ENCODE measurements at places on chromosomes 5 and 9.

DNA sequence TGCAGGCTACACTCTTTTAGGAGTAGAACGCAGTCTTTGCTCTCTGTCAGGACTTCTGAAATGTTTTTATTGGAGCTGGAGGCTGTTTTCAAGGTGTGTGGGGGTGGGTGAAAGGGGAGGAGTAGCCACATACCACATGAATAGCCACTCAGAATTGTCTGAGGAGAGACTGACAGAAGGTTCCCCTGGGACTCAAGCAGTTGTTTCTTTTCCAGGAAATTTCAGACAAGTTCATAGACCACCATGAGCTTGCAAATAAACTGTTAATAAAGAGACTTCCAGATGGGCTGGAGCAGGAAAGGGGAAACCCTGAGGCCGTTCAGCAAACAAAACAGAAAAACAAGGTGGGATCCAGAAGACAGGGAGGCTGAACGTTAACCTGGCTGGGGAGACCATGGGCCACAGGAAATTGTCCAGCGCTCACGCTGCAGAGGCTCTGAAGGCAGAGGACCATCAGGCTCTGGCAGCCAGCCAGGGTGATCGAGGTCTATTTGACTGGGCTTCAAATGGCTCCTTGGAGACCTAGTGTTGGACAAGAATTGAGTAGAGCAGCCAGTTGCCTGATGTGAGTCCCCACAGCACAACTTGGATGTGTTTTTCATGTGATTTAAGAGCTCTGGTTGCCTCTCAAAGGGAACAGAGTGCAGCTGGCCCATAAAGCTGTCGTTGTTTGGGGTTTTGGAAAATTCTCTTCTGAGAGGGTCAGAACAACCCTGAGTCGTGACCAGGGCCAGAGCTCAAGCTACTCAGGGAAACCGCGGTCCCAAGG lies 159.2 kb upstream of the RAI14 start:
- no peak for DNase-seq

DNA sequence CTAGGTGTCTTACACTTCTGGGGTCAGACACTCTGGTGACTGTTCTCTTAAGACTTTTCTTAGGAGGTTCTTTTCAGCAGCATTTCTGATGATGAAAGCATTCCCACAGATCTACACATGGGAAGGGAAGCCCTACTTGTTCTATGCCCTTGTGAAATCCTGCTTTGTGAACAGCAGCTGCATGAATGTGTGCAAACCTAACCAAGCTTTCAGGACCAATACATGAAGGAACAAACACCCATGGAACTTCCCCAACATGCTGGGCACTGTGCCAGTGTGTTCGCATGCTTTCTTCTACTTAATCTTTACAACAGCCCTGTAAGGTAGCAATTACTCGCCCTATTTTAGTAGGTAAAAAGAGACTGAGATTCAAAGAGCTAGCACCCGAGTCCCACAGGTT lies 439.9 kb upstream of the KLF4 start:
- DNase-seq = no peak

DNA sequence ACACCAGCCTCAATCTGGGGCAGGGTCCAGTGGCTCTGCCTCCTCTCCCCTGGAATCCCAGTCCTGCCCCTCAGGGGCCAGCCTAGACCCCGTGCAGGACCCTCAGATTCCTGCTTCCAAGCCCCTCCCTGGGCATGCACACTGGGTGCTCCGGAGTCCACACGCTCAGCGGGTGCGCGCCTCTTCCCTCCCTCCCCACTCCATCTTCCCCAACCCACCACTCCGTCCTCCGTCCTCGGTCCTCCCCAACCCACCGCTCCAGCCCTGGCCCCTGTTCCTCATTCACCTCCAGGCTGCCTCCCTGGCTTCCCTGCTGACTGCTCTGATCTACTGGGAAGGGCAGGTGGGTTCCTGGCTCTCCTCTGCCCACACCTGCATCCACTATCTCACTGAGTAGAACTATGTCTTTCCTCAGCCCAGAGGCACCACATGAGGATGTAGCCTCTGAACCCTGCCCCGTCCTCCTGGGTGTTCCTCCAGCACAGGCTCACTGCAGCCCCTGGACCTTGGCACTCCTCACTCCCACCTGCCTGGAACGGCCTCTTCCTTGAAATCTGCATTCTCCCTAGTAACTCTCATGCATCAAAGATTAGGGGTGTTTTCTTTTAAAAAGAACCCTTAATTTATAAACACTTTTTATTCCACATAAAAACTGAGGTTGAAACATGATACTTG lies 92.8 kb downstream of the CAMSAP1 start:
- no peak for DNase-seq

GRCh38 chr5:54942064-54942778 lies 43.2 kb downstream of the ESM1 start:
- no peak for DNase-seq

DNA sequence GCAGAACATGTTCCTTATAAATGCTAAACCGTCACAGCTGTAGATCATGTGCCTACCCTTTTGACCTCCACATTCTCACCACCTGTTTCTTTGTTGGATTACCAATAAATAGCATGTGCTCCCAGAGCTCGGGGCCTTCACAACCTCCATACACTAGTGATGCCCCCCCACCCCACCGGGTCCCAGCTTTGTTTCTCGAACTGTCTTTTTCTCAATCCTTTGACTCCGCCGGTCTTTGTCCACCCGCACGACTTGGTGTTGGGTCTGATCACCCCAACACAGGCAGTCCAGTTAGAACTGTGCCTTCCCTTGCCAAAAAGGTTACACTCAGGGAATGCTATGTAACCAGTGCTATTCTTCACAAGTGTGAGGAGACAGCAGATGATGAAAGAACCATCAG lies 485.9 kb upstream of the C9orf72 start:
- DNase-seq = no peak

DNA sequence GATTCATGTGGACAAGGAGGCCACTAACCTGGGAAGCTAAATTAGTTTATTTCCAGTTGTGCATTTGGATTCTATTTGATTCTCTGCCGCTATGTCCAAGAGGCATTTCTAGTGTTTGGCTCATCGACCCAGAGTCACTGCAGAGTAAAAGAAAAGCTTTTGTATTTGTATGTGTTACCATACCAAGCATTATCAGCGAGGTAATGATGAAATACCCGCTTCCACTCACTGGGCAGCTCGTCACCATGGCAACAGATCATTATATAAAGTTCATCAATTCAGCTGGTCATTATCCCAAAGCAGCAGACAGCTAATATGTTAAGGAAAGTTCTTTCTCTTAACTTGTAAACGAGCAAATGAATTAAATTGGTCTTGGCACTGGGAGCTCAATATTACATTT lies 380.3 kb downstream of the SEMA5A start:
- no peak for DNase-seq

DNA sequence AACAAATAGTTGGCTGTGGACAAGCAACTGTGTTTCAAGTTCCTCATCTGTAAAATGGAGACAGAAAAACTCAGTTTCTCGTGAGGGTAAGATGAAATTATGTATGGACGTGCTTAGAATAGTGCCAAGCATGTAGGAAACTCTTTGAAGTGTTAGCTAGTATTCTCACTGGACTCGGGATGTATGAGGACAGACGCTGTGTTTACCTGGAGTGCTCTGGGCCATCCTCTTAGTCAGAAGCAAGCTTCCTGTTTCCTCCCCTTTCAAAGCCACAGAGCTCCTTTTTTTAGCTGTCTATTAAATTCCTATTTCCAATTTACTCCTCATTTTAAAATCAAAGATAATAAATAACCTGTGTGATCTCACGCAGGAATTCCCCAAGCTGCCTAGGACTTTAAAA lies 23.8 kb upstream of the IQGAP2 start:
- no peak for DNase-seq

DNA sequence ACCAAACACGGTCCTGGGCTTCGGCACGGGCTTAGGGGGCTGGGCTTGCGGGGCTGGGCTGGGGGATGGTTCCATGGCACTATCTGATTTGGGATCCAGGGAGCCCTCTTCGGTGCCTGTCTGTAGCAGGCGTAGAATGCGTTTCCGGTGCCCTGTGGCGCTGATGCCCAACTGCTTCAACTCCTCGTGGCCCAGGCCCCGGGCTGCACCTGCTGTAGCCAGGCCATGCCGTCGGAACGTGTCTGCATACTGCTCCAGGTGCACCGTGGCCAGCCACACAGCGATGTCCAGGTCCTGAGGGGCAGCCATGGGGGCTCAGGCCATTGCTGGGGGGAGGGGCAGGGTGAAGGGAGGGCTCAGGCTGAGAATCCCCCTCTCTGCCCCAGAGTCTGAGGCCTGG lies 1.9 kb downstream of the ARAP3 start:
- no peak for DNase-seq

GRCh38 chr9:2017331-2018161 lies 2.4 kb downstream of the SMARCA2 start:
- peak; percentile 34 for DNase-seq

DNA sequence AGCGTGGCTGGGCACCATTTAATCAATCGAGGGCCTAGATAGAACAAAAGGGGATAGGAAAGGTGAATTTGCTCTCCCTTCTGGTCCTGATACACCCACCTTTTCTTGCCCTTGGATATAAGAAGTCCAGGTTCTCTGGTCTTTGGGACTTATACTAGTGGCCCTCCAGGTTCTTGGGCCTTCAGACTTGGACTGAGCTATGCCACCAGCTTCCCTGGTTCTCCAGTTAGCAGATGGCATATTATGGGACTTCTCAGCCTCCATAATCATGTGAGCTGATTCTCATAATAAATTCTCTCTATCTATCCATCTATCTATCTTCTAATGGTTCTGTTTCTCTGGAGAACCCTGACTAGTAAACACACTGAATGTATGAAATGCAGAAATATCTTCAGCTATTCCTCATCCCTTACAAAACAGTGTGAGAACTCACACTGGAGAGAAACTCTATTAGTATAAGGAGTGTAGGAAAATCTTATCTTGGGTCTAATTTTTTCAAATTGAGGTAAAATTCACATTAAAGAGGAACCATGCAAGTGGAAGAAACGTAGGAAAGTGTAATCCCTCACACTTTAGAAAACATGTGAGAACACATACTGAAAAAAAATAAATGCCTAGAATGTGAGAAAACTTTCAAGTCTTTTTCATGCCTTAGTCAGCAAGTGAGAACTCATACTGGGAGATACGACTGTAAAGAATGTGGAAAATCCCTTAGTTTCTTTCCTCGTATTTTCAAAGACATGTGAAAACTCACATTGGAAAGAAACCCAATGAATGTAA lies 15.5 kb downstream of the PCDHB15 start:
- no peak for DNase-seq

- DNase-seq = no peak
Observed at GRCh38 chr5:77568082-77568481, 70.4 kb downstream of the OTP start.

DNA sequence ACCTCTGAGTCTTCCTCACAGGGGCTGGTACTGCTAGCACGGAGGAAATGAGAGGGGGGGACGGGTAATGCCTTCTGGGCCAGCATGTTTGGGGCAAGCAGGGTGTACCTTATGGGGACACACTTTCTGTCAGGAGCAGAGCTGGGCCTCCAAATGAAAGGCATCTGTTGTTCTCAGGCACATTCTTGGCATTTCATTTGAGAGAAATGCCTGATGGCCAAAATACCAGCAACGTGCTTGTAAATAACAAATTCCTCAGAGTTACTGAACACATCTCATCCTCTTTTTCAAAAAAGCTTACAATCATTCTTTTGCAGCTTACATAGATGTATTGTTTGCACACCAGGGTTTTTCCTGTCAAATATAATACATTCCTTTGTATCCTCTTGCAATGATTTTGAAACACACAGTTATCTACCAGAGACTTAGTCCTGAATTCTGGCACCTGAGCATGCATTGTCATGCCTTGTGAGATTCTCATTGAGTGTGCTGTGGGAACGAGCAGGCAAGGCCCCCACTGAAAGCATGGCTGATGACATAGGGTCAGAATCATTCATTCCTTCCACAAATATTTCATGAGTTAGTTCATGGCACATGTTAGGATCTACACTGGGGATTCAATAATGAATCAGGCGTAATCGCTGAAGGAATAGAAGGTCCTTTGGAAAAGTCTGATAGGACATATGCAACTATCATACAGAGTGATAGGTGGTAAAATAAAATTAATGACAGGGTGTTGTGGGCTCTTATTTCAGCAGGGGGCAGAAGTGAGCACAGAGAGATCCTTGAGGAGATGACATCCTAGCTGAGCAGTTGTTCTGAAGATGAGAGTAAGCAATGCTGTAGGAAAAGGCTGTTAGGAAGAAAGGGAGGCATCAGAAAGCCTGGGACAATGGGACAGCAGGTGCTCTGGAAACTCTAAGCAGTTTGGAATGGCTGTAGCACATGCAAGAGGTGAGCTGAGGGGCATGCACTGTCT lies 260.9 kb upstream of the TUT7 start:
- no peak for DNase-seq

DNA sequence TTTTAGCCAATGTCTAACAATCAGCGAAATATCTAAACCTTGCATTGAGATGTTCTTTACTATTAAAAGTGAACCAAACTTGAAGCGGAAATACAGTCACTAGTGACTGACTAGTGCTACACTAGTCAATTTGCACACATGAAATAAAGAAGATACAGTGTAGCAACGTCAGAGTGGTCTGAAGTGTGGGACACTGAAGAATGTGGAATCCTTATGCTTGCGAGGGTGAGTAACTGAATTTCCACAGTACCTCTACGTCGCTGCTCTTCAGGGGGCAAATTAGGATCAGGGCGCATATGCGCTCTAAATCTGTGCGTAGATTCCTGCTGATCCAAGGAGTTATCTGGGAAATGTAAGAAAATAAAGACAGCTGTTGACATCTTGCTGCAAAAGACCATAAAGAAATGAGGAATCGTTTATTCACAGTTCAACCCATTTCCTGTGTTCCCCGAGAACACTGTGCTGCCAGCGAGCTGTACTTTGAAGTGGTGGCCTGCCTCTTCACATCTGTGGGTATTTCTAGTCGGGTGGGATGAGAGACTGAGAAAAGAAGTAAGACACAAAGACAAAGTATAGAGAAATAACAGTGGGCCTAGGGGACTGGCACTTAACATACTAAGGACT lies 39.8 kb upstream of the FLT4 start:
- no peak for DNase-seq

DNA sequence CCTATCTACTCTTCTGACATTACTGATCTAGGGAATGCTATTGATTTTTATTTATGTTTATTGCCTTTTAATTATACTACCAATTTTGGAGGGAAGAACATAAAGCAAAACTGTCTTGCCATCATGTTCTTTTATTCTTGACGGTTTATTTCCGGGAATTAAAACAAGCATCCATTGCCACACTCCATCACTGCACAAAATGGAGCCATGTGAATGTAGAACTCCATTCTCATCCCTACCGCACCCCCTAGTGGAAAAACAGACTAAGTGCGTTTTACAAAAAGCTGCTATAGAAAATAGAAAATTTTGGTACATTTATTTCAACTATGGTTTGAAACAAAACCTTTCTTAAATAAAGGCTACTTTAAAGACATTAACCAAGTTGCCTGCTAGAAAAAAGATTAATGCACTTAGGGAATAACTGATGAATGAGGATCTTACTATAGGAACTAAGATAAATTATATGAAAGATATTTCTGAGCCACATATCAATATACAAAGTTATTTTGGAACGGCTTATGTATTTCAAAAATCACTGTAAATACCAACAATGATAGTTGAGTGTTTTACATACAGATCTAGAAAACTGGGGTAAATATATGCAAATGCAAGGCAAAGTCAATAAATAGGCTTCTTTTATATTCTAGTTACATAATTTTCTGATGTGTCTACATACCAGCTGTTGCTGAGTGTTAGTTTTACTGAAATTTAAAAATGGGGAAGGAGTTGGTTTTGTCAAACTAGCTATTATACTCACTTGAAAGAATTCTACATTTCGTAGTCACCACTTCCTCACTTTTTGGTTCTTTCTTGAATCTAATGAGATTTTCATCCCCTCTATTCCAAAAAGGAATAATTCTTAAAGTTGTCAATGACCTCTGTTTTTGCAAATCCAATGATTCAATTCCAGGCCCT lies 26.5 kb downstream of the OXCT1 start:
- DNase-seq = no peak

GRCh38 chr9:115155037-115155436 lies 37.1 kb upstream of the TNC start:
- no peak for DNase-seq
